DMS53 (cell line): ENCODE measurements at places on chromosomes 3 and 15.

GRCh38 chr3:128484404-128485281, 8.4 kb downstream of the GATA2 start:
- no peak for DNase-seq

GRCh38 chr15:63593705-63594671, 3.2 kb upstream of the FBXL22 start:
- DNase-seq = no peak

DNA sequence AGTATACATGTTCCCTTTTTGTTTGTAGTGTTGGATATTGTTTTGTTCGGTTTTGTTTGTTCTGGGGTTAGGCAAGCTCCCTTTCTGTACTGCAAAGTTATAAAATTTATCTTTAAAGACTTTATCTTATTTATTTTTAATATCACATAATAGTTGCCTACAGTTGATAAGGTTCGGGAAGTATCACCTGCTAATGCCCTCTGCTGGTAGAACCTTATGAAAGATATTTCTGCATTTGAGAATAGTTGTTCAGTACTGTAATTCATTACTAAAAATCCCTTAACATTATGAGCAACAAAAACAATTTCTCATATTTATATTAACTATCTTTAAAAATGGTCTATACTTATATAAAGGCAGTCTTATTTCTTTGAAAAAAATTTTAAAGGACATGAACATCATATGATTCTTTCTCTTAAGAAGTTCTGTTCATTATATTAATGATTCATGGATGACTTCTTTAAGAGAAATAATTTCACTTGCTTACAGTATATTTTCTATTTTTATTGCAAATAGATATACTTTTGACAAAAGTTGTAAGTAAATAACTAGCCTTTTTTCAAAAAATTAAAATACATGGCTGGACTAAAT, 1126.8 kb downstream of the SI start:
- DNase-seq = peak; percentile 44

DNA sequence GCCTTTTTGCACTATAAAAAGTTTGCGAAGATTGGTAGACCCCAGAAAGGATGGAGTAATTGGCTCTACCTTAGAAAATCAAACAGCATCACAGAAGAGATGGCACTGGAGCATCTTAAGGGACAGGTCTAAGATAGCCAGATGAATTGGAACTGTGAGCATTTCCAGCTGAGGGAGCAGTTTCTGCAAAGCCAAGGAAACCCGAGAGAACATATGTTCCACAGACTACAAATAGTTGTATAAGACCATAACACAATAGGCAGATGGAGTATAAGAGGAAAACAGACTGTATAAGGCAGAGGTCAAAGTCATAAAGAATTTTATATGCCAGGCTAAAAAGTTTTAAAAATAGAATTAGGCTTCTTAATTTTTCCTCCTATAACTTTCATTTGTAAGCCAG, 46.0 kb downstream of the TSC22D2 start:
- no peak for DNase-seq

DNA sequence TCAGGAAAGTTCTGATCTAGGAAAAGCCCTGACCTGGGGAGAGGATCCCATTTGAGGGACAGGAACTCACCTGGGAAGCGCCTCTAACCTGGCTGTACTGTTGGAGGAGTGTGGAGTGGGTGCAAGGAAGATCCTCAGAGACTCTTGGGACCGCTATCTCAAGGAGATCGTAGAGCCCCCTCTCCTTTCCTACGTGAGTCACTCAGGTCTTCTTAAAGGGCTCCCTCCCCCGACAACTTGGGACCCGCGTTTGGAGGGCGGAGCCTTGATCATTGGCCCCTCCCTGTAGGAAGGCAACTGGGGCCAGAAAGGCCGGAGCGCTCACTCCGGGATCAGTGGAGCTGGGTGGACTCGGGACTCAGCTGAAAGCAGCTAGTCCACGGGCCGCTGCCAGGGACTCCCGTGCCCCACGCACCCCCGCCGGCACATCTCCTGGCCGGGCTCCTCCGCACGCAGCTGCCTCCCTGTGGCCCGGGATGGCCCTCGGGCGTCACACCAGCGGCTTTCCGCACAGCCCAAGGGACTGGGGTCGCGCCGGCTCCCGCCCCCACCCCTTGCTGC, 520 bp downstream of the SLC26A6 start:
- DNase-seq = peak; percentile 39

GRCh38 chr3:11373654-11374053, 101.5 kb downstream of the ATG7 start:
- DNase-seq = no peak

- DNase-seq = no peak
These were observed 75.6 kb downstream of the MCTP2 start for GRCh38 chr15:94306700-94307650.

- DNase-seq = peak; percentile 19
These were observed 1.1 kb downstream of the ITPR1 start for GRCh38 chr3:4493941-4494894.

DNA sequence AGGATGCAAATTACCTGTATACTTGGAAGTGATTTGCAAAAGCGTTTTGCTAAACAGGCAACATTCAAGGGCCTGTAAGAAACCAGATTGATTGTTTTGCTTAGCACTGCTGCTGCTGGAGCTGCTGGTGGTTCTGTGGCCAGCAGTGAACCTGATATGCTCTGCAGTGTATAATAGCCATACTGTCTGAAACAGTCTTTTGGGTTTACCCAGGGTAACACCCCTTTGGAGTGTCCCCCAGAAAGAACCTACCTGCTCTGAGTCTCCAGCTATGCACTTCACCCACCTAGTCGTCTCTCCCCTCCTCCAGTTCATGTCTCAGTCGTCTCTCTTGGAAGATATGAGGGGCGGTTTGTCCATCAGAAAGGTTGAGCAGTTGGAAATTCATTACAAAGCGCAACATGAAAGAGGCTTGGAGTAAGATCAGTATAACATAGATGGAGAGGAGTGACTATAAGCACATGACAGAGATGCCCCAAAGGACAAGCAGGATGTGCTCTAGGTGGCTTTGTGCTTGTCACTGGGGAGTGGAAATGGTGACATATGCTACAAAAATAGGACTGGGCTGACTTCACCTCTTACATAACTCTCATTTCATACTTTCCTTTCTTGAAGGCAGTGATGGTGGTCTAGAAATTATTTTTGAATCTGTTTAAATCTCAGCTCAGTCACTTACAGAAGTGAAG, 3.8 kb downstream of the MKRN2 start:
- DNase-seq = no peak

- DNase-seq = no peak
These were observed 136.6 kb upstream of the FHIT start for GRCh38 chr3:61387817-61388216.

- DNase-seq = no peak
These were observed 2.9 kb downstream of the USP50 start for GRCh38 chr15:50543556-50543955.

DNA sequence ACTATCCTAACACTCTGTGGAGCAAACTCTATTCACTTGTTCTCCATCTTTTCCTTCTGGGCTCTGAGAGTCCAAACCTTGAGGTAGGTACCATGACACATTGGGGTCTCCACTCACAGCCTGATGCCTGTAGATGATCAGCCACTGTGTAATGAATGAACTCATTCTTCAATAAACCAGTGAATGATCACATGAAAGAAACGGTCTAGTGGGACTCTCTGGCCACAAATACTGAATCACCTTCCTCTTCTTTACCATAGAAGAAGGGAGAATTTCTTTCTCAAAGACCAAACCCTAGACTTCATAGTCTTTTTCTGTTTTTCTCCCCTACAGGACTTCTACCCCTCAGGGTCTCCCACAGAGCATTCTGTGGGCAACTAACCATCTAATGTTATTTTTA, 20.5 kb upstream of the ABHD2 start:
- no peak for DNase-seq

- peak; percentile 61 for DNase-seq
These were observed 101.3 kb downstream of the DPH6 start for GRCh38 chr15:35444557-35445204.

DNA sequence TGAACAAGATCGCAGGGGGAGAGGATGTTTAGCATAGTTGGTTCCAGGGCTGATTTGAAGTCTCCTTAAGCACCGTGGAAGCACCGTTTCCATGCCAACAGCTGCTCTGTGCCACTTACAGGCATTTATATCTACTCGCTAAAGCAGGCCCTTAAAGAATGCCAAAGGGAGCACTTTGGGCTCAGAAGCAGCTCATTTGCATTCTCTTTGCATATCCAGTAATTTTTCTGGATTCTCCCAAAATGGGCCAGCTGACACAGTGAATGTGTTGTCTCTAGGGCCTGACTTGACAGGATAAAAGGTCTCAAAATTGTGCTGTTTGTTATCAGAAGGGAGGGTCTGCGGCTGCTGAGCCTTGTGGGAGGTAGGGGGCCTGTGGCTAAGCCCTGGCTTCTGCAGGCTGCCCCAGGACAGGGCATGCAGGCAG, 138.6 kb downstream of the FBLN2 start:
- DNase-seq = no peak

- DNase-seq = no peak
These were observed 51.5 kb upstream of the CCDC174 start for GRCh38 chr3:14600075-14600474.

- DNase-seq = no peak
These were observed 22.6 kb downstream of the RYK start for GRCh38 chr3:134228035-134228434.

DNA sequence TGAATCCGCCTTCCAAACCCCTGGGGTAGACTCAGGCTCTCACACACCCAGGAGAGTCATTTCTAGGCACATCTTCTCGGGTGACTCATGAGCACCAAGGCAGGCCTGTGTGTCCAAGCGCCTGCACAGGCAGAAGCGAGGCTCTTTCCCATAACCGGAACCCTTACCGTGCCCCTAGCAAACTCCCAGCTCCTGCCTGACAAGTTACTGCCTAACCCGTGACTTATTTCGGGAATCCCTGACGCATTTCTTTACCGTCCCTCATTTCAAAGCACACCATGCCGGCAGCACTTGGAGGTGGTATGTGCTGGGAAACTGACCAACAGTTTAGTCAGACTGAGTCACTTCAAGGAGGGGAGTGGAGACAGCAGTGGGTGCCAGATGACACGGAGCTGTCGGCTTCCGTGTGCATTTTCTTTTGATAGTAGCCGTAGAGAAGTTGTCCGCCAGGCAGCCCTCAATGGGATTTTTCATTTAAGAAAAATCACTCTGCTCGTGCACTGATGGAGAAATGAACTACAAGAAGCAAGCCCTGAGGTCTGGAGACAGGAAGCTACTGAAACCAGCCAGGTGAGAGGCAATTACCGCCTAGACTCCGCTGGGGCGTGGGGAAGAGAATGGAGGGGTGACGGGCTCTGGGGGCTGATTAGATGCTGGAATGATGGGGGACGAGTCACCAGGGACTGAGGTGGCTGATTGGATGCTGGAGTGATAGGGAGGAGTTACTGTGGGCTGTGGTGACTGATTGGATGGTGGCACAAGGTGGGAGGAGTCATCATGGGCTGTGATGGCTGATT, 17.3 kb upstream of the HRH1 start:
- DNase-seq = no peak

DNA sequence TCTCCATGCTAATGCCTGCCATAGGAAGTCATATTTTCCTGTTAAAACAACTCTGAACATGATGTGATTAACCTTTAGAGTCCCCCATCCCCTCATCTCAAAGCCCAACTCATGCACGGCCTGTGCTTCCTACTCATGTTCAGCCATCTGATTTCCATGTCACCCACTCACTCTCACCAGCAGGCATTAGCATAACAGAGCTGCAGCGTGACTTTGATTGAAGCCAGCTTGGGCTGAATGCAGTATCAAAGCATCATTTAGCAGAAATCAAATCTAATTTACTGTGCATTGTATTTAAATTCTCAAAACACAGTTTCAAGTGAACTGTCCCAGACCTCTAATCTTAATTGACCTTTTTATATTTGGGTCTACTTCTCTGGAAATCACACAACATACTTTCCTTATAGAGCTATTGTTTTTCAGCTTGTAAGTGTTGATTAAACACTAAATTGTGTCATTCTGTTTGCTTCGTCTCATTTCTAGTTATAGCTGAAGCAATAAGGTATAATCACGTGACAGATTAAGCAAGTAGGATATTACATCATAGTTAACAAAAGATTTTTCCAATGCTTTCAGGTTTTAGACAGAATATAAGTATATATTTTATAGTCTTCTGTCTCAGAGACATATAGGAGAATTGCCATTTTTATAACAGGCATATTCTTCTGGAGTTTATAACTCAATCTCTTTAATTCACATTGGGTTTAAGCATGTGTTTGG, 501.5 kb downstream of the ROBO2 start:
- DNase-seq = no peak

DNA sequence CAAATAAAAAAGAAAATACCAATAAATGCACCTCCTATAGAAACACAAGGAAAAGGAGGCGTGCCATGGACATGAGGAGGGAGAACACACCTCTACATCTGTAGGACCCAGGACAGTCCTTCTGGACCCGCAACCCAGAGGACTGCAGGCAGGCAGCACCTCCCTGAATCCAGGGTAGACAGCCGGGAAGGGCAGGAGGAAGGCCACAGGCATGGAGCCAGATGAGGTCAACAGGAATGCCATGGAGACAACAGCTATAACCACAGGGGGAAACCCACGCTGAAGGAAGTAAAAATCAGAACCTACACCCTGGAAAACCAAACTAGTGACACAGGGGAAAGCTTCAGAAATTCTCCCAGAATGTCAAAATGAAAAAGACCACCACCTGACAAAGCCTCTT, 248.8 kb upstream of the NSMCE3 start:
- DNase-seq = no peak

GRCh38 chr3:5079761-5080160, 42.3 kb upstream of the ARL8B start:
- no peak for DNase-seq

DNA sequence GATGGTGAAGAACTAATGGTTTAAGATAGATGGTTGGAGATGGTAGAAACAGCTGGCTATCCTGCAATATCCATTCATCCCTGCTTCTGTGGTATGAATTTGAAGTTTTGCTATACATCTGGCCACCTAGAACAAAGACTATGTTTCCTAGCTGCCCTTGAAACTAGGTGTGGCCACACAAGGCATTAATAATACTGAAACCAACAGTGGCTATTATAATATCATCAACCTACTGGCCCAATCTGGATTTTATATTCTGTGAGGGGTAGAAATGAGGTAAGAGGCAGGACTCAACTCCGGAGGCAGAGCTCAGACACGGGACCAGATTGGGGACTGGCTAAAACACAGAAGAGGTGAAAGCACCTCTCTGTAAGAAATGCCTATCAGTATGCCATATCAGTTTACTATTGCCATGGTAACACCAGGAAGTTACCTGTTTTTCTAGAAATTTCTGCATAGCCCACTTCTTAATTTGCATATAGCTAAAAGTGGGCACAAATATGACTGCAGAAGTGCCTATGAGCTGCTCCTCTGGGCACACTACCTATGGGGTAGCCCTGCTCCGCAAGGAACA, 8.4 kb downstream of the IFT80 start:
- DNase-seq = peak; percentile 2

GRCh38 chr3:139342054-139342453, 1.8 kb upstream of the MRPS22 start:
- no peak for DNase-seq

GRCh38 chr3:147551491-147551890, 142.3 kb downstream of the ZIC1 start:
- no peak for DNase-seq

DNA sequence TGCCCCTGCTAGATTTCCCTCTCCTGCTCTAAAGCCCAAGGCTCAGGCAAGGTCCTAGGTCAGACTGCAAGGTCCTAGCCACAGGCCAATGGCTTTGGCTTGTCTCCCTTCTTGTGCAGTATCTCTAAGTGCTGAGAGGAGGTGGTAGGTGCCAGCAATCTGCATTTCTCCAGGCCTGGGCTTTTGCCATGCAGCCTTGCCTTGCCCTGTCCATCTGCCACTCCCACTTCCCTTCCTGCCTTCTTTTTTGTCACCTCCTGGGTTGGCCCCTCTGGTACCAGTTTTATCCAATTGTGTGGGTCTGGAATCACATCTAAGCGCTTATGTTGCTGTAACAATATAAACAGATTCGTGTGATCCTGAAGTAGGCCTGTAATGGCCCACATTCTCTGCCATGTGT, 109.9 kb downstream of the MYRIP start:
- DNase-seq = no peak
